Spinal cord (tissue), 10 donors: ENCODE measurements at places on chromosomes 2 and 18.

- no peak for DNase-seq
Measured at GRCh38 chr18:25288340-25288938, 63.5 kb downstream of the ZNF521 start.

GRCh38 chr2:127324635-127325034 is 30.7 kb upstream of the ERCC3 start:
- no peak for DNase-seq

GRCh38 chr18:9827793-9828505 is 57.8 kb upstream of the TXNDC2 start:
- no peak for DNase-seq

DNA sequence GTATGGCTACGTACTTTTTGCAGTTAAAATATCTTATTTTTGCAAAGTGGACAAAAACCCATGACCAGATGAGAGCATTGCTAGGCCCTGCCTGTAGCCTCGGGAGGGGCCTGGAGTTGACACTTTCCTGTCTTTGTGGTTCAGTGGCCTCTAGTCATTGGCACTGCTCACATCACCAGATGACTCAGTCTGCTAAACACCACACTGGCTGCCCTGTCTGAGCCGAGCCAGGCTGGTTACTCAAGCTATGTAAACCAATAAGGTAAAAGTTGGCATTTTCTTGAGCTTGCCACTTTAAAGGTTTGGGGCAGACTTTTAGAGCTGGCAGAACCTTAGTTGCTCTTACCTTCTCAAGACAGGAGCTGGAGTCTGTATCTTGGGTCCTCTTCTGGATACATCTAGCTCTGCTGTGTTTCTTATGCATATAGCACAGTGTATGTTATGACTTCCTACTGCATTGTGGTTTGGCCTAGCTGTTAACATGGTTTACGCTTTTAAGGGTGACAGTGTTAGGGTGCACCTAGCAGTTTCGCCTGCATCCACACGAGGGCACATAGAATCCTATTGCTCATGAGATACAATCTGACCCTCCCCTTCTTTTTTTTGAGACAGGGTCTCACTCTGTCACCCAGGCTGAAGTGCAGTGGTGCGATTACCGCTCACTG is 76.4 kb downstream of the AP1S3 start:
- DNase-seq: no peak

DNA sequence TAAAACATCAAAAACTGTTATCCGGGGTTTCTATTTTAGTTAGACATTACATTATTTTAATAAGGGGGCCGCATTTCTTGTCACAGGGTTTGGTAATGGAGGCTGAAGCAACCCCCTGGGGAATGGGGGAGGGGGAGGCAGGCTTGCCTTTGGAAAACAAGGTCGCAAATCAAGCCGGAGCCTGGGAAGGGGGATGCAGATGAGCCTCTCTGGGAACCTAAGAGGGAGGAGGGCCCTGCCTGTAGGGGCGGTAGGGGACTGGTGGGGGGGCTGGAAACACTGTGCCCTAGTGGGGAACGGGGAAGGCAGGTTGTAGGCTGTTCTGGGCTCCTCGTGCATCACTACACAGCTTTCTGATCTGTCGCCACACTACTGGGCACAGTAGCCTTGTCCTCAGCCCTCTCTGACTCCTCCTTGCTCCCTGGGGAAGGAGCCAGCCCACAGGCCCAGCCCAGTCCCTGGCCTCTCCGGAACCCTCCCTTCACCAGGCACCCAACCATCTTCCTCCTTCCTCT is 170.2 kb upstream of the SMAD2 start:
- no peak for DNase-seq

DNA sequence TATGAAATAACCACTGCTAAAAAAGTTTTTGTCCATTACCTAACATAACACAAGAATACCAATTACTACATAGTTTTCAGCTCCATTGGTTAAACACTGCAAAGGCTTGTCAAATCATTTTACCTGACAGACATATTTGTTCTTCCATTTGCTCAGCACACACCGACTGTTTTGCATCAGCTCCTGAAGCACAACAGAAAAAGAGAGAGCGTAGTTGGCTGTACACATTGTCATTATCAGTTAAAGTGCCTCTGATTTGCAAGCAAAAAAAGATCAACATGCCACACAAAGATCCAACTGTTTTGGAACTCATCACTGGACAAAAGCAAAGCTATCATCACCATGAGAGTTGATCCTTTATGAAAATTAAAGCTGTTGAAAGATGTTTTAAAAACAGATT is 103.8 kb downstream of the WDPCP start:
- DNase-seq: no peak

GRCh38 chr2:206230060-206230762 is 44.3 kb upstream of the ZDBF2 start:
- DNase-seq: peak; percentile 34

DNA sequence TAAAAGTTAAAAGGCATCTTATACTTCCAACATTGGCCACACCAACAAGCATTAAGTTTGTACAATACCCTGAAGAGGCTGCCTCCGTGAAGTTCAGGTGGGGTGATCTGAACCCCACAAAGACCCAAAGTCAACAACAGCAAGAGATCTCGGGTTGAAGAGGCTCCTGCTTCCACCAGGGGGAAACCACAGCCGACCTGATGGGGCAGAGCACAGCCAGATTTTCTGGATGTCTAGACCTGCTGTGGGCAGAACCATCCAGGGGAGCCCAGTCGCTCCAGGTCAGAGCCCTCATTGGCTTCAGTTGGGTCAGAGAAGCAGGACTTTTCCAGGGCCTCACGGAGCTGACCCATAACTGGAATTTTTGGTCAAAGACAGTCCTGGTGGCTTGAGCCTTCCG is 66.5 kb upstream of the ACKR3 start:
- no peak for DNase-seq
